ENCODE measurements at places on chromosomes 12 and 14.

- DNase-seq, result no peak
These were observed 11.2 kb upstream of the LBHD2 start for GRCh38 chr14:103072595-103073366.

GRCh38 chr14:103302966-103303365 lies 31.1 kb upstream of the EIF5 start:
- DNase-seq, result no peak

GRCh38 chr12:26058308-26058707 lies 66.5 kb downstream of the BHLHE41 start:
- no peak for DNase-seq

- DNase-seq, result no peak
These were observed 8.6 kb upstream of the SNAPC1 start for GRCh38 chr14:61753631-61754030.

- DNase-seq, result no peak
These were observed 9.3 kb upstream of the ITGA5 start for GRCh38 chr12:54428050-54429013.

All from T-helper 2 cell (primary cell).